ENCODE measurements at places on chromosomes 11 and 22.
A peak's percentile ranks its signal among the peaks of the same experiment; 100 is the strongest.

DNA sequence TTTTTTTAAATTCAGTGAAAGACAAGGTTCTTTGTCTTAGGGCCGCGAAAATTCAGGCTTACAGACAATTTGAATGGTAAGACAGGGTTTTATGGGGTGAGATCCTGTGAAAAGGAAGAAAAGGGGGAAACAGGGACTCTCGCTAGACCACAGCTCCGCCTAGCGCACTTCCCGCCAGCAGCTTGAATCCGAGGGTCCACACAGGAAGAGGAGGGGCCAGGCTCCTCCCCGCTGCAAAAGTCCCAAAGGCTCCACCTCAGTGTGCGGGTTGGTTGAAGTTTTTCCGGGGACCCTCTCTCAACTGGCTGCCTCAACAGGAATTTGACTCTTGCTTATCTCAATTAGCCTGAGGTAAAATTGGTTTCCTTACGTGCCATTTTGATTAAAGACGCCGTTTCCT is 950.9 kb upstream of the CNTN5 start:
- no peak for DNase-seq

- DNase-seq = no peak
Measured at GRCh38 chr11:61874377-61874809, 17.0 kb downstream of the FADS3 start.

DNA sequence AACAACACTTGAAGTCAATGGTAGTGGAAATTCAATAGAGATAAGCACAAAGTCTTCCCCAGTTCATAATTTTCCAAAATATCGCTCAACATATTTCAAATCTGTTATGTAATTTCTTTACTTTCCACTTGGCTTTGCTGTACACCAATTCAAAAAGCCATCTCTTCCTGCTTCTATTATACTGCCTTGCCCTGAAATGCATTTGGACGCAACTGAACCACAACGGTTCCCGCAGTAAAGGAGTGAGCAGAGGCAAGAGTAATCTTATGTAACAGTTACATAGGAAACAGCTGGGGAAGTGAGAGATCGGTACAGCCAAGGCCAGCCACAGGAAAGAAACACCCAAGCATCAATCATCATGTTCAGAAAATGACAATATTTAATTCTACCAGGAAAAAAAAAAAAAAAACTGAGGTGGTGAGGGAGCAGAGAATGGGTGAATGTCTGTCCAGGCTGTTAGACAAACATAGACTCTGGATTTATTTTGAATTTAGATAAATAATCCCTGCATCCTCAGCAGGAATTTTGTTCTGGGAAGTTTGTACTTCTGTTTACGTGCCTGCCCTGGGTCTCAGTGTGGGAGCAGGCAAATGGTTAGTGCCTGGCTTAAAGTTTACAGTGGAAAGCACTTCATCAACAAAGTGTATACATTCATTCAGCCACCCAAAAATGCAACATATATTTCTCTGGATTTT is 392.2 kb downstream of the ETS1 start:
- DNase-seq = no peak

- no peak for DNase-seq
Measured at GRCh38 chr11:78929207-78929905, 354.7 kb upstream of the NARS2 start.

GRCh38 chr11:28384418-28384817 is 276.2 kb downstream of the METTL15 start:
- no peak for DNase-seq

DNA sequence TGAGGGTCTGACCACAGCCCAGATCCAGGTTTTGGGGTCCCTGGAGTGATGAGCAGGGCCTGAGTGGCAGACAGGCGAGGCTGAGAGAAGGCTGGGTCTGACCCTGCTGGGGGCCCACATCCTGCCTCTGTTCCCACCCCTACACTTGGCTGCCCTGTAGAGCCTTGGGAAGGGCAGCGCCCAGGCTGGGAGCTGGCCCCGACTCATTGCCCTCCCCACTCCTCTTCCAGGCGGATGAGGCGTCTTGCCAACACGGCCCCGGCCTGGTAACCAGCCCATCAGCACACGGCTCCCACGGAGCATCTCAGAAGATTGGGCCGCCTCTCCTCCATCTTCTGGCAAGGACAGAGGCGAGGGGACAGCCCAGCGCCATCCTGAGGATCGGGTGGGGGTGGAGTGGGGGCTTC is 4.9 kb downstream of the DERL3 start:
- DNase-seq = no peak

DNA sequence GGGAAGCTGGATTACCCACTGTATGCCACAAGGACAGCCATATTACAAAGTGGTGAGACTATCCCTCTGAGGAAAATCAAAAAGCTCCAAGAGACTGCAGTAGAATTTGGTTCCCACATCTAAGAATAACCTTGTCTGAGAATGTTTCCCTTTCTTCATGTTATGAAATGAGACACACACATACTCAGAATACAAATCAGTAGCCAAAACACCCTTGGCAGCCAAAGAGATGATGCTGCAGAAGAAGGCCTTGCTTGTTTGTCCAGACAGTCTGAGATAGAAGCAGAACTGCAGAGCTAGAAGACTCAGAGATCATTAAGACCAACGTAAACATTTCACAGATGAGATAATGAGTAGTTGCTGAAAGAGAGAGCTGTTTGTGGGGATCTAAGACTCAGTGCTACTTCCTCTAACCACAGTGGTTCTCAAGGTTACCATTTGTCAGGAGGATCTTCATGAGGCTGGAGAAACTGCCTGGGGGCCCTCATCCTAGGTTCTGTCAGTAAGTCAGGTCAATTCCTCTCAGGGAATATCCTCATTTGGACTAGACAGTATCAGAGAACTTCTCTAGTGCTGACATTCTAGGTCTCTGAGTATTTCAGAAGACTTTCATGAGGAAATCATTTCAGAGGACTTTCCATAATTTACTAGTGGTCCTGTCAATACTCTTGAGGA is 38.9 kb downstream of the RELT start:
- DNase-seq = no peak

DNA sequence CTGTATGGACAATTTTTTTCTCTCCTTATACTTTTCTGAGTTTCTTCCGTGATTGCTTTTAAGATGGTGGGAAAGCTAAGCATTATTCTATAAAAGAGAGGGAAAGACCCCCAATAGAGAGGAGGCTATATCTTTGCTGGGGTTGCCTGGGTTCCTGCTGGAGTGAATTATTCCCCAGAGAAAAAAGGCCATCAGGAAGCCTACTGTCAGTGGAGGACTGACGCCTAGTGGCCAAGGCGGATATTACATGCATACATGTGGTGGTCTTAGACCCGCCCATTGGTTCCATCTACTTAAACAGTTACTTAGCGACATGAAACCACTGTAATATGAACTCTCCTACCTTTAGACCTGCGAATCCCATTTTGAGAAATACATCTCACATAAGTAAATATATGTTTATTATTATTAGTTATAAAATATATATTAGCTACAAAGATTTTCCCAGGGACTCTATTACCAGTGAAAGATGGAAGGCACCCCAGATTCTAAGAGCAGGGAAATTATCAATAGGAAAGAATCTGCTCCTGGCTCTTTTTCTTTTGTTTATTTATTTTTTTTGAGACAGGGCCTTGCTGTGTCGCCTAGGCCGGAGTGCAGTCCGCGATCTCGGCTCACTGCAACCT is 15.7 kb upstream of the PGA3 start:
- DNase-seq = peak; percentile 68

DNA sequence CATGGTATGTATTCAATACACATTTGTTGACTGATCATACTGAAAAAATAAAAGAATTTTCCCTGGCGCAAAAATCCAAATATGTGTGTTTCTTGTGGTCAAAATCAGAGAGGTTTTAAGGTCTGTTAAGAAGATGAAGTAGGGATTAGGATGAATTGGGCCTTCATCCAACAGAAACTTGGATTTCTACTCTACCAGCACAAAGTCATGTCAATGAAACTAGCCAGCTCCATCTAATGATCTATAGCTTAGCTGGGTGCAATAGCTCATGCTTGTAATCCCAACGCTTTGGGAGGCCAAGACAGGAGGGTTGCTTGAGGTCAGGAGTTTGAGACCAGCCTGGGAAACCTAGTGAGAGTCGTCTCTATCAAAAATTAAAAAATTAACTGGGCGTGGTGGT is 65.5 kb downstream of the USP35 start:
- DNase-seq = no peak

GRCh38 chr11:66637557-66638176 is 836 bp upstream of the RBM4 start:
- peak; percentile 25 for DNase-seq

DNA sequence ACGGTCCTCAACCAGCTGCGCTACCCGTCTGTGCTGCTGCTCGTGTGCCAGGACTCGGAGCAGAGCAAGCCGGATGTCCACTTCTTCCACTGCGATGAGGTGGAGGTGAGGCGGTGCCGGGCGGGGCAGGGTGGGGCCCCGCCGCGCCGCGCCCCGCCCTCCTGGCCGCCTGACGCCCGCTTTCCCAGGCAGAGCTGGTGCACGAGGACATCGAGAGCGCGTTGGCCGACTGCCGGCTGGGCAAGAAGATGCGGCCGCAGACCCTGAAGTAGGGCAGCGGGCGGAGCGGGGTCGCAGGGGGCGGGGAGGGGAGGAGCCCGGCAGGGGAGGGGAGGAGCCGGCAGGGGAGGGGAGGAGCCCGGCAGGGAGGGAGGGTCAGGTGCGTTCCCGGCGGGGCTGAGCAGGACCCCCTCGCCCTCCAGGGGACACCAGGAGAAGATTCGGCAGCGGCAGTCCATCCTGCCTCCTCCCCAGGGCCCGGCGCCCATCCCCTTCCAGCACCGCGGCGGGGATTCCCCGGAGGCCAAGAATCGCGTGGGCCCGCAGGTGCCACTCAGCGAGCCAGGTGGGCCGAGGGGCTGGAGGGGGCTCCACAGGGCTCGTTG is 14.7 kb downstream of the EPS8L2 start:
- DNase-seq = peak; percentile 79

DNA sequence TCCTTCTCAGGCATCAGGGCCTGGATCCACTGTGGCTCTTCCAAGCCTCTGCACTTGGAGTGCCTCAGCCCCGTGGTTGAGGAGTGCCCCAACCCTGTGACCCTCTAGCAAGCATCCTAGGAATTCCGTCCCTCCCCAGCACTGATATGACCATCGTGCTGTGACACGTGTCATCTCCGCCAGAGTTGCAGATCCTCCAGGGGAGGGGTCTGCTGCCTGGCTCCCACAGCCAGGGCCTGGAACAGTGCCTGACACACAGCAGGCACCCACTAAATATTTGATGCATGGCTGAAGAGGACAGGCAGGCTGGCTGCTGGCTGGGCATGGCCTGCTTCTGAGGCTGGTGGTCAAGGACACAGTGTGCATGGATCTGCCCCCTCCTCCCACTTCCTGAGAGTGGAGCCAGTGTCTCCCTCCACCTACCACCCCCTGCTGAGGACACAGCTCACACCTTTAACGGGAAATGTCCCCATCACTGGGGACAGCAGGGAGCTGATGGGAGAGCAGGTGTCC is 1.7 kb upstream of the CD81 start:
- no peak for DNase-seq

Measured in SW480 (cell line).